CD4-positive, alpha-beta T cell treated with Interleukin-4 for 1 hour (primary cell): ENCODE measurements at places on chromosomes 4 and X.

DNA sequence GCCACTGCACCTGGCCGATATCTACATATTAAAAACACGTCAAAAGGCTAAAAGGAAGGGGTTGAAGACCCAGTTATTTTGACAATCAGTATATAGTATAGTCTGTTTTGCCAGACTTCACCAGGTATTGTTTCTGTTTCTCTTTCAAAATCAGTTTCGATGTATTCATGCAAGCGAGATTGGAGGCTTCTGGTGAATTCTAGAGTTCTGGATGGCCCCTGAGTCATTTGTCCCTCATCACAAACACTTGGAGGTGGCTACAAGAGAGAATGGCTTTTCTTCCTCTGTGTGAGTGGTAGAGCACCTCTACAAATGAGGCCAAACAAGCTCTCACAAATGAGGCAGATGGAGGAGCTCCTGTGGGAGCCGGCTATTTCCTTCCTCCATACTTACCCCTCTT is 68.6 kb upstream of the ADGRG2 start:
- DNase-seq = no peak

DNA sequence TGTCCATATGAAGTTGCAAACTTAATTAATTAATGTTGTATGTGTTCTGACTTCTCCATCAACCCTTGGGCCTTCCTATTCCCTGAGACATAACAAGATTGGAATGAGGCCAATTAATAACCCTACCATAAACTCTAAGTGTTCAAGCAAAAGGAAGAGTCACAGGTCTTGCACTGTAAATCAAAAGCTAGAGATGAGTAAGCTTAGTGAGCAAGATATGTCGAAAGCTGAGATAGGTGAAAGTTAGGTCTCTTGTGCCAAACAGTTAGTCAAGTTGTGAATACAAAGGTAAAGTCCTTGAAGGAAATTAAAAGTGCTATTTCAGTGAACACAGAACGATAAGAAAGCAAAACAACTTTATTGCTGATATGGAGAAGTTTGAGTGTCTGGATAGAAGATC is 58.2 kb upstream of the GPRIN3 start:
- DNase-seq = no peak

- DNase-seq = no peak
Measured at GRCh38 chrX:141439651-141440050, 144.9 kb downstream of the SPANXA1 start.

DNA sequence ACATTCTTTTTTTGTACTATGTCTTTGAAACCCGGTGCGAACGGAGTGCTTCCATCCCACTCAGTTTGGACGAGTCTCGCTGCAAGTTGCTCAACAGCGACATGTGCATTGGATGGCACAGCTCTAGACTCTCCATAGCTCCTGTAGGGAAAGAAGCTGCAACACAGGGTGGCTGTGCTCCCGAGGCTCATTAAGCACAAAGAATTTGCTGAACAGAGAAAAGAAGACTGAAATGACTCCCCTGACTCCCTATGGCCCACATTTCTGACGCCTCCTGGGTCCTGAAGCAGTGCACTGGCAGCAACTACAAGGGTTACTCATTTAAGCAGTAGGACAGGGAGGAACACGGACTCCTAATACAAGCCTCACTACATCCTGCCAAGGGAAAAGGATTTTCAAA is 127.4 kb downstream of the SH3RF1 start:
- DNase-seq = no peak

DNA sequence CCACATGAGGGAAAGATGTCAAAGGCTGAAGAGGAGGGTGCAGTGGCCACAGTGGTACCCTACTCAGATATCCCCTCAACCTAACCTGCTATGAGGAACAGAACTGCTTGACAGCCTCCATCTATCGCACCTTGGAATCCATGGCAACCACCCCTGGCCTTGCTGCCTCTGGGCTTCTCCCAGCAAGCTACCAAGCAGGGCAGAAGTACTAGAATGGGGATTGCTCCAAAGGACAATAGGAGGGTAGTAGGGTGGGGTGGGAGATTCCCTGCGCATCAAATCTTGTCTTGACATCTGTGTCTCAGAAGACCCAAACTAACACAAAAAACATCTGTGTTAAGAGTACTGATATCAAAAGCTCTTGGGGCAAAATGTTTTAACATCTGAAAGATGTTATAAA is 118.2 kb downstream of the FBXW7 start:
- DNase-seq = no peak

DNA sequence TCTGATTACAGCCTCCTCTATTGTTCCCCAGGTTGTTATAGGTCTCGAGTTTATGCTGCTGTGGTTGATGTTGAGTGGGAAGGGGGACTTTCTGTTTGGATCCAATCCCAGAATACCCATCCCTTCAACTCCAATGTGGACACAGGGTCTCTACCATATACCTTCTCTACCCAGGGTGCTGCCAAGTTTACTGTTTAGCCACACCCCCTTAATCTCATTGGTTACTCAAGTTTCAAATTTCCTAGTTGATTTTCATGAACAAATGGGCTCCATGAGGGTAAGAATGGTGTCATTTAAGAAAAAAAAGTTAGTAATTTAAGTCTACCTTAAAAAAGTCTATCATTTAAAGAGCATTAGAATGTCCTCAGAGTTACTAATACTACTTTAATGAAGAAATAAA is 3.6 kb upstream of the SPP1 start:
- DNase-seq = no peak

- no peak for DNase-seq
Measured at GRCh38 chrX:106302304-106302703, 134.2 kb downstream of the PWWP3B start.

DNA sequence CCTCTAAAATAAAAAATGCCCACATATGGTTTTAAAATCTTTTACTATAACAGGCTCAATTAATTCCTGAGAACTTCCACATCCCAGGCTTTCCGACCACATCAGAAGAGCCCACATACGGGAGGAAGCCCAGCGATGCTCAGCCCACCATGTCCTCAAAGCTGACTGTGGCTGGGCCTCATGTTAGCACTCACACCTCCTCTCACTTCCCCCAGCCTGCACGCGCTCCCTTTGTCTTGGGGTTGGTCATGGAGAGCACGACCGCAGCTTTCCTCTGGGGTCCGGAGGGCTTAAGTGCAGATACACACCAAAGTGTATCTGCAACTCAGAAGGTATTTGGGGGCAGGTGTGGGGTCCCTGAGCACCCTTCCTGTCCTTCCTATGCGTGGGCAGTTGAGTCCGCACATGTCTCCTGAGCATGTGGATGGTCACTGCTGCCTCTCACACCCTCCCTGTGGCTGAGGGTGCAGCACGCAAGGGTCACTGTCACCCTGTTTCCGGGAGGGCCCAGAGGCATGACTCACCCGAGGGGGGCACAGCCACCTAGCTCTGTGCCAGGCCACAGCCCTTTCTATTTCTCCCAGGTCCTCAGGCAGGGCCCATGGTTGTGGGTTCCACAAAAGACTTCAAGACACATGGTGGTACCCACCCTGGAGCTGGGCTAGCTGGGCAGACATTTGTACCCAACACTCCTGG is 21.2 kb downstream of the WDR1 start:
- DNase-seq = peak; percentile 41
